NCI-H1417 treated with DMSO at 0.1 percent for 48 hours (cell line): ENCODE measurements at places on chromosomes 2 and 18.

- no peak for DNase-seq
Measured at GRCh38 chr18:68533641-68534040, 181.3 kb downstream of the TMX3 start.

GRCh38 chr2:47043142-47043890, 111.8 kb downstream of the STPG4 start:
- no peak for DNase-seq

GRCh38 chr2:187187519-187187918, 260.5 kb downstream of the CALCRL start:
- no peak for DNase-seq

DNA sequence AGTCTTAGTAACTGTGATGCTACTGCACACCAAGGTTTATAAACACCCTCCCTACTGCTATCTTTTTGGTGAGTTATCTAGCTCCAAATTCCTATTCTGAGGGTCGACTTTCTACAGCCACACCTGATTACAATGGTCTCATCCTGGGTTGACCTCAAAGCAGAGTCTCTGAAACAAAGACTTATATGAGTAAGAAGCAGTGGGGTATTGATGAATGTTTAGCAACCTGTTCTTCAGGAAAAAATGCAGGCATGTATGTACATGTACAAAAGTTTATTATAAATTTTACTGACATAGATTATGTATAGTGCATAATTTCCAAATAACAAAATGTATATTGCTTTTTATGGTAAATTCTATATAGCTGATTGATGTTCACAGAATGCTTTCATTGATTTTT, 51.6 kb upstream of the FMNL2 start:
- DNase-seq: no peak

- no peak for DNase-seq
Measured at GRCh38 chr2:210302326-210302725, 12.6 kb downstream of the MYL1 start.

DNA sequence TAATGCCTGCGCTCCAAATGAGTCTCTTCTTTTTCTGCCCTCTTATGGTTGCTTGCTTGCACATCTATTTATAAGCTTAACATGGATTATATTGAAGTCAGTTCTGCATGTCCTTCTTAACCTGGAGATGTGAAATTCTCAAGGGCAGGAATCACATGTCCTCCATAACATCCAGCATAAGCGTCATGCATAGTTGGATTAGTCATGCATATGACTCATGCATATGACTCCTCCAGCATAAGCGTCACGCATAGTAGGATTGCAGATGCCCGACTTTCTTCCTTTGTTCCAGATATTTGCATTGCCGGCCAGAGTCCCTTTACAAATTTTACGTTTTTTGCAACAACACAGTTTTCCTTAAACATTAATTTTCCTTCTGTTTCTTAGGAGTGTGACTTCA, 308.6 kb downstream of the TGIF1 start:
- no peak for DNase-seq

DNA sequence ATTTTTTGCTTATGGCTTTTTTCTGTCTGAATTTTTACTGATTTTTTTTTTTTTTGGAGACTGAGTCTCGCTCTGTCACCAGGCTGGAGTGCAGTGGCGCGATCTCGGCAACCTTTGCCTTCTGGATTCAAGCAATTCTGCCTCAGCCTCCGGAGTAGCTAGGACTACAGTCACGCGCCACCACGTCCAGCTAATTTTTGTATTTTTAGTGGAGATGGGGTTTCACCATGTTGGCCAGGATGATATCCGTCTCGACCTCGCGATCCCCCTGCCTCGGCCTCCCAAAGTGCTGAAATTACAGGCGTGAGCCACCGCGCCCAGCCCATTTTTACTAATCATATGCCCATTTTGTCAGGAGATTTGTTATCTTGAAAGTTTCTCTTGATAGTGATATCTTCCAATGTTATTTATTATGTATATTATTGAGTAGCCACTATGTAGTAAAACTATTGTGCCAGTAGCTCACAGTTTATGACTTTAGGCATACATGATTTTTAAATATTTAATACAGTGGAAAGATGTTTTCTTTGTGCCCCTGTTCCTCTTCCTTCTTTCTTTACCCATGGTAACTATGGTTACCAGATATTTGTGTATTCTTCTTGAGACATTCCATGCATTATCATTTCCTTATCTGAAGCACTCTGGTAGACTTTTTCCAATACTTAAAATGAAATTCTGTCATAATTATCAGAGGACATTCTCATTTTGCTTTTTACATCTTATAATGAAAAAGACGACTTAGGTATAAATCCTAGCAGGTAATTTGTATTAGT, 2.1 kb downstream of the HAT1 start:
- no peak for DNase-seq

DNA sequence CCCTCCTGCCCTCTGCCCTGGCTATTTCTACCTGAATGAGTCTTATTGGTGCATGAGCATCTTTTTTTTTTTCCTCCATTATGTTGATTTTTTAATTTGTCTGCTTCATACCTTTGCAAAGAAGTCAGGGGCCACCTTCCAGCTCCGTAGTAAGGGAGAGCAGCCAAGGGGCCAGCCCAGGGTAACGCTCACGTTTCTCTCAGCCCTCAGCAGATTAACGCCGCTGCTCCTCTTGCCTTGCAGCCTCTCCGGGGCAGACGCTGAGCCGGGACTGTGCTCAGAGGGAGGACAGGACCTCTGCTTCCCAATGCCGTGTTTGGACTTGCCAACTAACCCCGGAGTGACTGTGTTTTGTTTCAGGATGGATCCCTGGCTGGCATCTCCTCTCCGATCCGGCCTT, 241.7 kb downstream of the ATAD2B start:
- no peak for DNase-seq

DNA sequence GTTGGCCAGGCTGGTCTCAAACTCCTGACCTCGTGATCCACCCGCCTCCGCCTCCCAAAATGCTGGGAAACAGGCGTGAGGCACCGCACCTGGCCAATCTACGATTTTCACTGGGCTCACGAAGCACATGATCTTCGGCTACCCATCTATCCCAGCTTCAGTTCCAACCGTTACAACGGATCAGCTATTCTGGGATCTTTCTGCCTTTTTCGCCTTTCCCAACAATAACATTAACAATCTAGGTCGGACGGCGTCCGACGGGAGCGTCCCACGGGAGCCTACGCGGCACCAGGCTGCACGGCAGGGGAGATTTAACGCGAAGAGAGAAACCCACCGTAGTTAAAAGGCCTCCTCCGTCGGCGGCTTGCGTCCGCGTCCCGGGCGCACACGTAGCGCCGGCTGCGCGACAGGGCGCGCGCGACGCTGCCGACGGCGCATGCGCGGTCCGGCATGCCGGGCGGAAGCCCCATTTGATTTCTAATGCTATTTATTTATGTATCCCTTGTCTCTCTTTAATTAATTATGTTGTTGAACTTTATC, at the start of gene MSL3B:
Gene MSL3B (minus strand): TSS at position 394 of the 540 bp plus-strand sequence.
- no peak for DNase-seq

DNA sequence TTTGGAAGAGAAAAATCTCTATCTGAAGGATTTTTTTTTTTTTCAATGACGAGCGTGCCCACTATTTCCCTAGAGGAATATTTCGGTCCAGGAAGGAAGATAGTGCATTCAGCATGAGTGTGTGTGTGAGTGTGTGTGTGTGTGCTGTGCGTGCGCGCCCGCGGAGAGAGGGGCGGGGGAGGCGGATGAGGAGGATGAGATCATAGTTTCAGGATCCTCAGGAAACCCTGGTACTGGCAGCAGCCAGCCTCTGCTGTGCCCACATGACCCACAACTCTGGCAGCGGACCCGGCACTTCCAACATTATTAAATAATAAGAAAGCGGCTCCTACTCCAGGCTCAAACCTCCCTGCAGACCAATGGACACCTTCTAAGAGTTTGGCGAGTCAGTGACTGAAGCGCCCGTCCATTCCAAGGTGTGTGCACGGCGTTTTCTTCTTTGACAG, 217.0 kb upstream of the DTNA start:
- peak; percentile 77 for DNase-seq

DNA sequence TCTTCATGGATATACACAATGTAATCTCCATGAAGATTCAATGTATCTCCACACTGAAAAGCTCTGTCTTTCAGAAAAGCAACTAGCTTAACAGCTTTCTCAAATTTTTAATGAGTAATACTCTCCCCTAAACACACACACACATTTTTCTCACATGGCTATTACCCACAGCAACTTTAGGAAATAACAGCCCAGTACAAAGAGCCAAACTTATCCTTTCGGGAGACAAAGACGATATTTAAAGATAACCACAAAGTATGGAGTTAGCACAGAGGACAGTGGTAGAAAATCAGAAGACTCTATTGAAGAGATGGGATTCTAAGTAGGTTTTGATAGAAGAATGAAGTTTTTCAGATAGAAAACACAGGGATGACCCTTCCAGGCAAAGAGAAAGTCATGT, 394.9 kb upstream of the TRIB2 start:
- no peak for DNase-seq

DNA sequence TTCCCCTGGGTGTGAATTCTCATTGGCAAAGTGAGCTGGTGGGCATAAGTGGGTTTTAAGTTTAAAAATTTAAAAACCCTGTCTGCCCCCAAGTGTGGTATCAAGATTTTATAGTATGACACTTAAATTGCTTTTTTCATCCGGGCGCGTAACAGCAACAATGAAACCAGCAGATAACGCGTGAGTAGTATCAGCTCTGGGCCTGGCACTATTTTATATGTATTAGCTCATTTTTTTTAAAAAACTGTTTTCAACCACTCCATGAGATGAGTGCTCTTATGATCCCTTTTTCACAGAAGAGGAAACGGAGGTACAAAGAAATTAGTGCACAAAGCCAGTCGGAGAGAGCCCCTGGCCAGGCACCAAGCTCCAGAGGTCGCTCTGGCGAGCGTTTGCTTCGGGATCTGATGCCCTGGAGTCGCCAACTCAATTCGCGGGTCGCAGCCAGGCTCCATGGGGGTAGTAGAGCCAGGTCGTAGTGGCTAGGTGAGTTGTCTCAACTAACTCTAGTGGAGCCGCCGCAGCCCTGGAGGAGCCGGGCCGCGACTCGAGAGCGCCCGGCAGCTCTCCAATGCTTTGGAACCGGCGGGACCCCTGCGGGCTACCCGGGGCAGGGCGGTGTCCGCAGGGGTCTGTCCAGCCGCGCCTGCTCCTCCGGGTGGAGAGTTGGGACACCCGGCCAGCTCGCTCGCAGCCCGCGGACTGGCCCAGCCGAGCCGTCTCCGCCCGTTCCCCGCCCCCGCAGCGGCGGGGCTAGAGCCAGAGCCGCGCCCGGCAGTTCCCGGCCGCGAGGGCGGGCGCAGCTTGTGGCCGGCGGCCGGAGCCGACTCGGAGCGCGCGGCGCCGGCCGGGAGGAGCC, at the start of gene IL1R1:
Gene IL1R1 (plus strand): TSS at position 777 of the 859 bp plus-strand sequence. CDS start 14,979 bp downstream, outside the sequence.
- DNase-seq: no peak

DNA sequence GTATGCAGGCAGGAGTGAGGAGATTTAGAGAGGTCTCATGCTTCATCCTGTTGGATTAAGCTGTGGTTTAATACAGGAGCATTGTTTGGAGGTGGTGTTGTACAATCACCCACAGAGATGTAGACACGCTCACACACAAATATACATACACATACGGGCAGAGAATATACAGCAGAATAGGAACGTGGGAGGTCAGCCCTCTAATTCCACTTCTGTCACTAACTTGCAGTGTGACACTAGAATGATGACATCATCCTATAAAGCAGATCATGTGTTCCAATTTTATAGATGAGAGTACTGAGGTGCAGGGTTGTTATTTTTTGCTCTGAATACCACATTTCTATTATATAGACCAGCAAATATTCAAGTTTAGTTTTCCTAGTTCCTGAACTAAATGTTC, 54.4 kb downstream of the TRIB2 start:
- no peak for DNase-seq

GRCh38 chr2:212037062-212037461, 501.5 kb downstream of the ERBB4 start:
- DNase-seq: no peak

DNA sequence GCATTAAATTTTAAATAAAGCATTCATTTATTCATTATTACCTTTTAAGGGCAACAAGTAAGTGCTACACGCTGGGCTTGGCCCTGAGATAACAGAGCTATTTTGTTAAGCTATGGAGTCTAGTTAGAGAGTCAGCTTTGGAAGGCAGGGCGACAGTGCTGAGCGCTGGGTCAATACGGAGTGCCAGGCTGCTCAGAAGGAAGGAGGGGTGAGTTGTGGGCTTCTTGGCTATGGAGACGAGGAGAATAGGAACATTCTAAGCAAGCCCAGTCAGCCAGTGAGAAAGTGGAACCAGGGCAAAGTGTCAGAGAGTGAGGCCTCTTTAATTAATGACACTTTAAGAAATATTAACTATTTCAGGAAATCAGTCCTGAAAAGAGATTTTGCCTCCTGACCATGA, 288.4 kb downstream of the LRRTM1 start:
- DNase-seq: no peak

DNA sequence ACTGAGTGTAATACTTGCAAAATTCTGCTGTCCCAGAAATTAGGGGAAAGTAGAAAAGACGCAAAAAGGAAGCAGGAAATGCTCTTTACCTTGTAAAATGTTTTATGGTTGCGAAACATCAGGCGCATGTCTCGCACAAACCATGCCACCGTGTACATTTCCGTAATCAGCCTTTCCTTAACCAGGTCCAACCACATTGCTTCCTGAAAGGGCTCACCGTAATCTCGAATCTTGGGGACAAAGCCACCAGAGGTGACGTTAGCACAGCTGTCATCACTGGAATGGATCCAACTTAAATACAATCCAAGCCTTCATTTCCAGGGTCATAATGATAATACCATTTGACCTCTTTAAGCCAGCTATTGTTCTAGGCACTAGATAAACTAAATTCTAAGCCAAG, 49.3 kb downstream of the SP110 start:
- no peak for DNase-seq

GRCh38 chr2:134674687-134675086, 44.1 kb downstream of the TMEM163 start:
- DNase-seq: no peak

- no peak for DNase-seq
Measured at GRCh38 chr2:110113961-110114591, 1.5 kb downstream of the MALL start.

GRCh38 chr2:24435391-24436316, 55.4 kb upstream of the NCOA1 start:
- DNase-seq: no peak

DNA sequence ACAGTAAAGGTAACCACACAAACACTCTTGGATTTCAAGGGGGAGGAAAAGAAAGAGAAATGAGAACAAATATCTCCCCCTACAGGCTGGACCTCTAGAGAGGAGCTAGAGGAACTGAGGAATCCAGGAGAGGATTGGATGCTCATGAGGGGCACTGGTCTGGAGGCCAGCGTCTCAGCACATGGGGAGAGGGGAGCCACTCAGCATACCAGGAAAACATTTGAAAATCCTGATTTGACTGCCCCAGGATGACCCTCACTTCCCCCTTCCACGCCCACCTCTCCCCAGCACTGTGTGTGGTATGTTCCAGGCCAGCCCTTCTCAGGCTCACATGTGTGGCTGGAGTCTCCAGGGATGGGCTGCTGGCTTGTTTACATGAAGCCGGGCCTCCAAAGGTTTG, 396.8 kb upstream of the ID2 start:
- no peak for DNase-seq

GRCh38 chr2:10193851-10194820, 71.6 kb downstream of the RRM2 start:
- DNase-seq: no peak
